Stimulated activated CD4-positive, alpha-beta T cell treated with anti-CD3 and anti-CD28 coated beads, TNF-alpha, amount 100 ng/mL, for 1 hour (primary cell): ENCODE measurements at places on chromosomes 2 and 18.

GRCh38 chr2:101330253-101330933 is 21.9 kb upstream of the RNF149 start:
- no peak for DNase-seq

DNA sequence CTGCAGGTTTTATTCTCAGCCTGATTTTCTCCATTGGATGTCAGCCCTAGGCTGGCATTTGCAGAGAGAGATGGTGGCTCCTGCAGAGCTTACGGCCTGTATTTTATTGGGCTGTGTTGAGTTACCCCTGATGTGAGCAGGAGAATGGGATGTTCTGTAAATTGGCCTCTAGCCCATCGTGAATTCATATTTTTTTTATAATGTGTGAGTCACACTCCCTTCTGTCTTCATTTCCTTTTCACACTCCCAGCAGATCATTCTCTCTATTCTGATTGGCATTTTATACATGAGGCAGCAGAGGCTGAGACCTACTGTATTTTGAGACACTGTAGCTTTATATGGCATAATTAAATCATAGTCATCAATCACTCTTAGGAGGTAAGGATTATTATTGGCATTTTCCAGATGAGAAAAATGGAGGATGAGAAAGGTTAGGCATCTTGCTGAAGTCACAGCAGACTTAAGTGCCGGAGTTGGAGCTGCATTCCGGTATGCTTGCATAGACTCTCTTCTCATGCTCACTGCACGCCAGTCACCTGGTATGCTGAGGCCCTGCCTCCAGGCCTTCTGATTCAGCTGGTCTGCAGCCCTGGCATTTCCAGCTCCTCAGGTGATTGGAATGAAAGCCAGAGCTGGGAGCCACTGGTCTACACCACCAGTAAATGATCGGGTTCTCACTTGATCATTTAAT is 142.4 kb downstream of the NEDD4L start:
- no peak for DNase-seq

DNA sequence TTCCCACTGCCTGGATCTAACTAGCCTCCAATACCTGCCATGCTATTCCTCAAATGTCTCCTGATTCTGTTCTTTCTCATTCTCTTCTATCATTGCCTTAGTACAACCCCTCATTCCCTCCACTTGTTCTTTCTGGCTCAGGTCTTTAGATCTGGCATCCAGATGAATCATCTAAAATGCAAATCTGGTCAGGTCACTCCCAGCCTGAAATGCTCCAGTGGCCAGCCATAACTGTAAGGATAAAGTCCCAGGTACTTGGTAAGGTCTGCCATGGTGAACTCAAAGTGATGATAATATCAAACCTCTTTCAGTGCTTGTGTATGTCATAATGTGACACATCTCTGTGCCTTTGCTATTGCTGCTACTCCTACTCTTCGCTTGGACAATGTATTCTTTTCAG is 2.9 kb upstream of the SNRNP27 start:
- no peak for DNase-seq

- DNase-seq = no peak
Measured at GRCh38 chr2:134912361-134912760, 6.3 kb upstream of the CCNT2 start.

- DNase-seq = no peak
Measured at GRCh38 chr2:219104107-219105035, 43.6 kb upstream of the IHH start.

GRCh38 chr2:177106212-177106611 is 106.4 kb upstream of the HNRNPA3 start:
- no peak for DNase-seq

GRCh38 chr2:128378231-128379020 is 59.8 kb upstream of the HS6ST1 start:
- no peak for DNase-seq

- no peak for DNase-seq
Measured at GRCh38 chr2:10932345-10933151, 20.8 kb downstream of the KCNF1 start.

DNA sequence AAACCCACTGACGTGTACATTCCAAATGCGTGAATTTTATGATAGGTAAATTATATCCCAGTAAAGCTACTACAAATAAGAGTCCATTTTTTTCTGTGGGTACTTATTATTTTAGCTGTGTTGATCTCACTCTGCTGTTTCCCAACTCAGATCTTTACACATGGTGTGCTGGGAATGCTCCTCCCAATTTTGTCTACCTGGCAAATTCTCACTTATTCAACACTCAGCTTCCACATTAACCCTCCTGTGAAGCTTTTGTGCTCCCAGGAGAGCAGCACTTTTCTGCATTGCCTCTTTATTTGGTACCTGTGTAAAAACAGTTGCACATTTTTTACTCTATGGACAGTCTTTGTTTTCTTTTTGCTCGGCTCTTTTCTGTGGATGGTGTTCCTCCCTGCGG is 38.6 kb upstream of the ATP5MC3 start:
- DNase-seq = no peak

DNA sequence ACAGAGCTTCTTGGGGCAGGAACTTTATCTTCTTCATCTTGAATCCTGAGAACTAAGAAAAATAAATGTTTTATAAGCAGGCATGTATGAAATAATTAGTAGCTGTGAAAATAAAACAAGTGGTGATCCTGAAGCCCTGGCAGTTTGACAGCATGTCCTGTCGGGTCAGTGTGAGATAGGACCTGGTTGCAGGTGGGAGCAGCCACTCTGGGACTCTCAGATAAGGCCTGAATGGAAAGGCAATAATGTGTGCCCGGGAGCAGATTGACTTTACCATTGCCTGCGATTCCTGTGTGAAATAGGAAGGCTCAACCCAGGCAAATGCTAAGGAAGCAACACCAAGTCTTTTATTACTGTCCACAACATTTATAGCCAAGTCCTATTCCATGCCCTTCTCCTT is 132.4 kb downstream of the LYPD6B start:
- no peak for DNase-seq

DNA sequence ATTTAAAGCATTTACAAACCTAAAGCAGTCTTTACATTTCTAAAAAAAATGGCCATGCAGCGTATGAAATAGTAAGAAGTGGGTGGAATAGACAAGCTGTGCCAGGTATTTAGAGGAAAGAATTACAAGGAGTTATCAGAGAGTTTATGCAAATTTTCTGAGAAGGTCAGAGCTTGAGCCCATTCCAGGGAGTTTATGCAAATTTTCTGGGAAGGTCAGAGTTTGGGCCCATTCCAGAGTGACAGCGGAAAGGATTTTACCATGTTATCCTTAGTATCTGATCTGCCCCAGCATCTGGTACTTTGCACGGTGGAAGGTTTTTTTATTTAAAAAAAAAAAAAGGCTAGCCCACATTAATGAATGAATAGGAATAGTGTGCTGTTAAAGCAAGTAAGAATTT is 1.4 kb upstream of the DOK6 start:
- DNase-seq = no peak

- DNase-seq = peak; percentile 14
Measured at GRCh38 chr2:38375696-38376345, 1.3 kb downstream of the ATL2 start.

DNA sequence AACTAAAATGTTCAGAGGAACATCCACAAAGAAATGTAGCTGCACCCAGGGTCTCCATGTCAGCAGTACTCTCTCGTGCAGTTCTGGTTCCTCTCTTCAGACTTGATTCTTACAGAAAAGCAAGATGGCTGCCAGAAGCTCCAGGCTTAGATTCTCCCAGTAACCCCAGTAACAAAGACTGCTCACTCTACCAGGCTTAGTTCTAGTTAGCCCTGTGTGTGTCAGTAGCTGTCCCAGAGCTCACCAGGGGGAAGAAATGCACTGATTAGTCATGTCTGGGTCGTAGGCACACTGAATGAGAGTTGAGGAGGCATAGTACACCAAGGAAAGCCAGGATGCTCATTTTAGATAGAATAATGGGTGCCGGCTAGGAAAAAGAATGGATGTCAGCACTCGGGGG is 395.0 kb upstream of the NRP2 start:
- no peak for DNase-seq

DNA sequence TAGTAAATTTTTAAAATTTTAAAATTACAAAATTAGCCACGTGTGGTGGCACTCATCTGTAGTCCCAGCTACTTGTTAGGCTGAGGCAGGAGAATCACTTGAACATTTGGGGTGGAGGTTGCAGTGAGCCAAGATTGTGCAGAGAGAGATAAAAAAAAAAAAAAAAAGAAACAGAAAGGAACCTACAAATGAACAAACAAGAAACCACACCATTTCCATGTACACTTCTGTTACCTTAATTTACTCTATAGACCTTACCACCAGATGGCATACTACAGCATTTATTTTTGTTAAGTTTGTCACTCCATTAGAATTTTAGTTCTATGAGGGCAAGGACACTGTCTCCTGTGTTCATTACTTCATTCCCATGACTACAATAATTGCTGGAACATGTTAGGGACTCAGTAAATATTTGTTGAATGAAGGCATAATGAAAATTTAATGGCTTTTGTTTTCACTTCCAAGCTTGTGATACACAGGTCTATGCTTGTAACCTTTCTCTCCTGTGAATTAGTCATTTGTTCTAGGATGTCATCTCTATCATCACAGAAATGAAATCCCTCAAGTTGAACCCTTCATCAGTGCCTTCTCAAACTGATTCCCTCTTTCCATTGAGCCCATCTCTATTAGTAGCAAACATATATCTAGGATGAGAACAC is 76.0 kb downstream of the ARHGAP15 start:
- DNase-seq = no peak

DNA sequence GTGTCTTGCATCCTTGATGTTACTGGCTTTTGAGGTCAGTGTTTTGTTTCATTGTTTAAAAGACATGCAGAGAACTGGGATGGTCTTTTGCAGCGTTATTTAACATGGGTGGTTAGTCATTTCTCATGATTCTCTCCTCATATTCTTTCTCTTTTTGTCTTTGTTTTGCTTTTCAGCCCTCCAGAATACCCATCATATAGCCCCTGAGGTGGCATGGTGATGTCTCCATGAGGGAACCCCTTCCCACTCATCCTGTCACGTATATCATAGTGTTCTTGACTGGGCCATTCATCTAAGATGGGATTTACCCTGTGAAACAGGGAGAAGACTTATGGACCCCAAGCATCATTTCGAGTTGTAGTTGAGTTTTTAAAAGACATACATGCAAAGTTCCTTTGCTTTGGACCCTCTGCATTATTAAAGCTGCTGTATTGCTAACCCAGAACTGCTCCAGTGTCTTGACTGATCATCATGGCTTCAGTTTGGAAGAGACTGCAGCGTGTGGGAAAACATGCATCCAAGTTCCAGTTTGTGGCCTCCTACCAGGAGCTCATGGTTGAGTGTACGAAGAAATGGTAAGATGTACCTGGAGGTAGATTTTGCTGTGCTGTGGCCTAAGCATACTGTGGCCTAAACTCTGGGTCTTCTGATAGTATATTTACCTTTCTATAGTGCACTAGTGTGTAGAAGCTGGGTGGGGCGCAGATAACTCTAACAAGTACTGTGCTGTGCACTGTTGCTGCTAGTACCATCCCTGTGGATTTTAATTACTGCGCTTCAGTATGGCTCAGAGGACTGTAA is 1.4 kb downstream of the EHBP1 start:
- DNase-seq = no peak

- DNase-seq = no peak
Measured at GRCh38 chr2:225027061-225027762, 15.1 kb downstream of the DOCK10 start.

DNA sequence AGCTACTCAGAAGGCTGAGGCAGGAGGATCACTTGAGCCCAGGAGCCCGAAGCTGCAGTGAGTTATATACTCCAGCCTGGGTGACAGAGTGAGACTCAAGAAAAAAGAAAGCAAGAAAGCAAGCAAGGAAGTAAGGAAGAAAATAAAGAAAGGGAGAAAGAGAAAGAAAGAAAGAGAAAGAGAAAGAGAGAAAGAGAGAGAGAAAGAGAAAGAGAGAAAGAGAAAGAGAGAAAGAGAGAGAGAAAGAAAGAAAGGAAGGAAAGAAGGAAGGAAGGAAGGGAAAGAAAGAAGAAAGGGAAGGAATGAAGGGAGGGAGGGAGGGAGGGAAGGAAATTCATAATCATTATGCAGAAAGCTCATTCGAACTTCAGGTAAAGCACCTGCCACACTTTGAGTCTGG is 33.9 kb downstream of the KIF3C start:
- no peak for DNase-seq

DNA sequence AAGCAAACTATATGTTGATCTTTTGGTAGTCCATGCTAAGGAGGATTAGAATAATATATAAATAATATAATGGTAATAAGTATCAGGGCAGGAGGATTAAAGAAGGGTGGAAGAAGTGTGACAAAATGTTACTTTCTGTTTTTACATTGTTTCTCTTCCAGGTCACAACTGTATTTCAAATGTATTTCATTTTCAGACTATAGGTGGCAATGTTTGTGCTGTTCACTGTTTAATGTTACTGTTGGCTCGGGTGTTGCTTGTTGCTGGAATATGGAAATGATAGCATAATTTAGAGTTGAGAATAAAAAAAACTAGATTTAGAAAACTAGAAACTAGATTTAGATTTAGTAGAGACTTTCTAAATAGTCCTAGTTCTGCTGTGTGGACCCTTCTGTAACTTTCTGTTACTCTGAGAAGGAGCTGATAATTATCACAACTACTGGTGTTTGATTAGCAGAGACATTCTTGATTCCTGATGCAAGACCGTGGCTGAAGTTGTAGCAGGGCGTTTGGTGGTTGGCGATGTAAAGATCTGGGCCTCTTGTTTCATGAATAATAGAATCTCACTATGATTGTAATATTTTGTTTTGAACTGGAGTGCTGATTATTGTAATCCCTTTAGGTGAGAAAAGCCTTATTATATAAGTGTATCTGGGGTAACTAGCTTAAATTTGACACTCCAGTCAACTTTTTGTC is 7.9 kb downstream of the NEDD4L start:
- DNase-seq = no peak

- DNase-seq = no peak
Measured at GRCh38 chr2:24454294-24454693, 36.8 kb upstream of the NCOA1 start.

GRCh38 chr18:62938006-62938405 is 222.7 kb downstream of the PHLPP1 start:
- DNase-seq = no peak

DNA sequence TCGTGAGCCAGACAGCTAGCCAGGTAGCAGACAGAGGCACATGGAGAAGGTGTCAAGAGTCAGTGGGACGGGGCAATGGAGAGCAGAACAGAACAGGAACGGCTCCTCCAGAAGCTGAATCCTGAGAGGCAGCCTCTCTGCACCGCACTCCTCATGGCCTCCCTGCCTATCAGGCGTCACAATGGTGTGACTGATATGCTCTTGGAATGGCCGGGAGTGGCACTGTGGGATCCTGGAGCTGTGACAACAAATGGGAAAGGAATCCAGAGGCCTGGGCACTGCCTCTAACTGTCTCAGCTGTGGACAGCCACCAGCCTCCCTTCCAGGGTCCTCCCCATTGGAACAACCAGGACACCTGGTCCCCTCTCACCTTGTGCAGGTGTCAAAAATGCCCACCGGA is 89.1 kb upstream of the ID2 start:
- no peak for DNase-seq

DNA sequence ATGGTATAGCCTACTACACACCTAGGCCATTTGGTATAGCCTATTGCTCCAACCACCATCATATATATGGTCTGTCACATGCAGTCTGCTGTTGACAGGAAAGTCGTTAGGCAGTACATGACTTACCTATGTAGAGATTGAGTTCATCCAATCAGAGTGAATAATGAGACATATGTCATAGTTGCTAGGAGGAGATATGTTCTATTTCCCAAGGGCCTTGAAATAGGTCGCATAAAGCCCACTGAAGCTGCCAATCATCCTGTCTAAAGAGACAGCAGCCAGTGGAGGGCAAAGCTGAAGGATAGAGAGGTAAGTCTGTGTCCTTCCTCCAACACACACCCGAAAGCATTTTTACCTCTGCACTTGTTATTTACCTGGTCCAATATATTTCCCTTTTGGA is 263.4 kb downstream of the PTPRM start:
- no peak for DNase-seq
